ENCODE measurements at places on chromosomes 4 and X.

GRCh38 chrX:153944140-153944799 lies at the start of gene RENBP:
Gene RENBP (minus strand): TSS chrX:153944643. CDS start chrX:153944610, 33 bp downstream.
- no peak for DNase-seq

GRCh38 chr4:119648398-119648797 lies 19.8 kb upstream of the PDE5A start:
- DNase-seq: no peak

GRCh38 chr4:74715706-74716435 lies 78.5 kb downstream of the BTC start:
- no peak for DNase-seq

DNA sequence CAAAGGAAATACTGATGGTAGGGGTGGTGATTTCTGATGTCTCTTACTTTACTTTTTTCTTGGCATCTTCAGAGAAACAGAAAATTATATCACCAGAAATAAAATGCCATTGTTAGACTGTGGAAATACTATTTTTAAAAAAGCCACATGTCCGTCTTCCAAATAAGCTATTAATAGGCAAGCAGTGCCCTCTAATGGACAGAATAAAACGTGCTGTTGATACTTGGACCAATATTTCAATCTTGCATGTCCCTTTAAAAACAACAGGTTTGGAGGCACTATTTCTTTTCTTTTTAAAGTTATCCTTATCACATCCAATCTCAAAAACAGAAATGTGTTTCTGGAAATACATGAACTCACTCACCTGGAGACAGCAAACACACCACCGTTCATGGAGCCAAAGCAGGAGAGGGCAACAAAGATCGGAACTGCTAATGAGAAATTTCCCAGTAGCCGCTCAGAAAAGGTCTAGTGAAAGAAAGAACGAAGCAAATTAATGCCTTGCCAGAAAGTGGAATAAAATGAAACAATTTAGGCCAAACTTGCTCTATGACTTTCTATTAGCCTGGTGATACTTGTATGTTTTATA lies 59.2 kb downstream of the SLC7A11 start:
- peak; percentile 51 for DNase-seq

GRCh38 chr4:165630671-165631070 lies 242.4 kb upstream of the TLL1 start:
- no peak for DNase-seq

DNA sequence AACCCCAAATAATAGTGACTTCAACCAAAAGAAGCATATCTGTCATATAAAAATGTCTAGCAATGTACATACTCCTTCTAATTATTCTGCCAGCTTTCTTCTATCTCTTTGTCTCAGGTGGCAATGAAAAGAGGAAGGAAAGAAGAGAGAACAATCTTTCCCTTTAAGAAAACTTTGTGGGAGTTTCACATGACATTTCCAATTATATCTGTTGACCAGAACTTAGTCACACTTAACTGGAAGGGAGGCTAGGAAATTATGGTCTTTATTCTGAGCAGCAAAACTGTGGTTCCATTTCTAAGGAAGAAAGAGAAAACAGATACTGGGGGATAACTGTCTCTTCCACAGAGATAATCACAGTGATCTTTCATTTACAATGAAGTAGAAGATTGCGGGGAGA lies 12.9 kb upstream of the MAOA start:
- no peak for DNase-seq

GRCh38 chr4:78613522-78614321 lies 62.2 kb downstream of the ANXA3 start:
- DNase-seq: no peak

DNA sequence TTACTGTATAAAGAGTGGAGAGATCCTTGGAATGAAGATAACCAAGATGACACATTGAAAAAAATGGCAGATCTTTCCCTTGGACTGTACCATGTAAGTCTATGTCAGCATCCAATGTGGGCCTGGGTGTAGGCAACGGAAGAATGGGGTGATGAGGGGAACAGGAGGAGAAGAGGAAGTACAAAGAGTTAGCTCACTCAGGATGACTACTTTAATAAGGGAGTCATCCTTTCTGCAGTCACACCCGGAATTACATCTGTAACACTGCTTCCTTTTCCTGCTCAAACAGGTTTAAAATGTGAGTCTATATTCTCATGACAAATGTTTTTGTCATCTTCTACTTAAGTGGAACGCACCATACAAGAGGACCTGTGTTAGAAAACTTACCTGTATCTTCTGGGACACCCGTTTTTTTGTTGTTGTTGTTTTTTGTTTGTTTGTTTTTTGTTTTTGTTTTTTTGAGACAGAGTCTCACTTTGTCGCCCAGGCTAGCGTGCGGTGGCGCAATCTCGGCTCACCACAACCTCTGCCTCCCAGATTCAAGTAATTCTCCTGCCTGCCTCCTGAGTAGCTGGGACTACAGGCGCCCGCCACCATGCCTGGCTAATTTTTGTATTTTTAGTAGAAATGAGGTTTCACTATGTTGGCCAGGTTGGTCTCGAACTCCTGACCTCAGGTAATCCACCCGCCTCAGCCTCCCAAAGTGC lies 18.0 kb downstream of the HPSE start:
- DNase-seq: no peak

DNA sequence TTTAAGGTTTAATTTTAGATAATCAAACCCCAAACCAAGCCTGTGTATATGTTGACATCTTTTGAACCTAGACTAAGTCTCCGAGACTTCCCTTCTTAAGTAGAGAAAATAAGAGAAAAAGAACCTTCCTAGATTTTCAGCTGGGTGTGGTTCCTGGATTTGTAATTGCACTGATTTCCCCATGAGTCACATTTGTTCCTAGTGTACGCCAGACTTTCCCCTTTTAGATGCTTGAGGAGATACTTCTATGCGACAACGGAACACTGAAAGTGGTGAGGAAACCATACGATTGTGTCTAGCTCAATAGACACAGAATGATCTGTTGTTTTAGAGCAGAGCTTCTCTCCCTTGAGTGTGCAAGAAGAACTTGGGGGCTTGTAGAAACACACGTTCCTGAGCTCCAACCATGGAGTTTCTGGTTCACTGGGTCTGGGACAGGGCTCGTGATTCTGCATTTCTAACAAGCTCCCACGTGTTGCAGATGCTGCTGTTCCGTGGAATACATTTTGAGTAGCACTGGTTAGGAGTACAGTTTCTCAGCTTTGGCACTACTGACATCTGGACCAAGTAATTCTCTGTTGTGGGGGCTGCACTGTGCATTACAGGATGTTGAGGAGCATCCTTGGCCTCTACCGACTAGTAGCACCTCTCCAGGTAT lies 87.1 kb downstream of the AMELX start:
- DNase-seq: no peak

GRCh38 chr4:174430576-174430975 lies 91.7 kb downstream of the HPGD start:
- no peak for DNase-seq

- DNase-seq: peak; percentile 82
Observed at GRCh38 chr4:76305971-76306881, at the start of gene STBD1. Gene STBD1 (plus strand): TSS chr4:76306733. CDS start chr4:76306770, 37 bp downstream.

DNA sequence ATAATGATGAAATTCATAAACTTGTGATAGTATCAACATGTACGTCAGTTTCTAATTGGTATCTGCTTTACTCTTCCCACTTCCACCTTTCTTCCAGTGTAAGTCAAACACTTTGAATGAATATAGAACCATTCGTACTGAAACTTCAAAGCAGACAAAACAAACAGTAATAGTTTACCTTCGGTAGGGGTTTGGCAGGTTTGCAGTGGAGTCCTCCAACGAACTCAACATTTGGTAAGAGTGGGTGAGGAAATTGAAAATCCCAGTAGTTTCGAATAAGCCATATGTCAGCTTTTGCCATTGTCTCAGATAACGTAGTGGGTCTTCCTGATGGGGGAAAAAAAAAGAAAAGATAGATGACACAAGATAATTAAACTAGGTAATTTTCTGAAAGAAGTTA lies 2.2 kb downstream of the UGT2B4 start:
- DNase-seq: no peak

GRCh38 chr4:138555584-138555983 lies 313.4 kb upstream of the SLC7A11 start:
- no peak for DNase-seq

DNA sequence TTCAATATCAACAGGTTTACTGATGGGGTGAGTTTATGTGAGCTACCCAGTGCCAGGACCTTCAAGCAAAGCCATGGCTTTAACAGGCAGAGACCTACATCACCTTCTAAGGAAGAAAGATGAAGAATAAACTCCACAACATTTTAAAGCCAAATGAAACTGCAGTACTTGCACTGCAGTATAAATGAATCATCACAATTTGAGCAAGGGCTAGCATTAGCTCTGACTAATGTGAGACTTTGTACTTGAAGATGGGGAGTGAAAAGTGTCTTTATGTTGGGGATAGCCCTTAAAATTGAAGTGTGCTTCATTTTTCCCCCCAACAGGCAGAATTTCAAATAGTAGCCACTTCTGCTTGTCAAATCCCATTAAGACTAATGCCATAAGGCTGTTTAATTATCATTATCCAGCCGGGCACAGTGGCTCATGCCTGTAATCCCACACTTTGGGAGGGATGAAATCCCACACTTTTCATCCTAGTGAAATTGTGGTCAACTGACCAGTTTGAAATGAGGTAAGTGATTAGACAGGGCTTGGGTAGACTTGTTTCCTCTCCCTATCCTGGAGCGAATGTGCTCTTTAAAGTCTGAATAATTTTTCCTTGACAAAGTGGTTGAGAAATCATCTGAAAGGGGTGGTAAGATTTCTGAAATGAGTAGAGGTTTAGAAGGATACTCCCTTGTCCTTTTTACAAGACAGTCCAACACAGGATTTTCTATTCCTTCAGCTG lies 27.2 kb upstream of the GPR34 start:
- DNase-seq: no peak

GRCh38 chr4:137032222-137032621 lies 500.1 kb downstream of the PCDH18 start:
- no peak for DNase-seq

- no peak for DNase-seq
Observed at GRCh38 chr4:169293343-169294176, 22.8 kb upstream of the SH3RF1 start.

GRCh38 chrX:153556767-153557166 lies 39.3 kb downstream of the ATP2B3 start:
- DNase-seq: no peak

DNA sequence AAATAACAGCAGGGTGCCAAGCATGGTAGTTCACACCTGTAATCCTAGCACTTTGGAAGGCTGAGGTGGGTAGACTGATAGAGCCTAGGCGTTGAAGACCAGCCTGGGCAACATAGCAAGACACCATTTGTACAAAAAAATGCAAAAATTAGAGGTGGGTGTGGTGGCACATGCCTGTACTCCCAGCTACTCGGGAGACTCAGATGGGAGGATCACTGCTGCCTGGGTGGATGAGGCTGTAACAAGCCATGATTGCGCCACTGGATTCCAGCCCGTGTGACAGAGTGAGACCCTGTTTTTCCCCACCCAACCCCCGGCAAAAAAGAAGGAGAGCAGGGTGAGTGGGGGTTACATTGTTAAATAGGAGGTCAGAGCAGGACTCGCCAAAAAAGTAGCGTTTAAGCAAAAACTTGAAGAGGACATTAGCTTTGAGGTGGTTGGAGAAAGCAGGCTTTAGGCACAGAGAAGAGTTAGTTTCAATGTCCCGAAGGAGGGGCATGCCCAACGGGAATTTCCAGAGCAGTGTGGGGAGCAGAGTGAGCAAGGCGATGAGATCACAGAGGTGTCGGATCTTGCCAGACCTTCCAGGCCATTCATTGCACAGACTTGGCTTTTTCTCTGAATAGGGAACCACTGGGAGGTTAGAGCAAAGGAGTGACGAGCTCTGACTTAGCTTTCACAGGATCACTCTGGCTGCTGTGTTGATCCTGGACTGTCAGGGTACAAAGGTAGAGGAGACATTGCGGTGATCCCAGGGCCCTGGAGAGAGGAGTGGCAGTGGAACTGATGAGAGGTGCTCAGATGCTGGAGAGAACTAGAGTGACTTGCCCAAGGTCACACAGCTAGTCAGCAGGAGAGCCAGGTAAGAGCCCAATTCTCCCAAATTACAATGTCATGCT lies 70.6 kb downstream of the TRAPPC11 start:
- no peak for DNase-seq

- DNase-seq: no peak
Observed at GRCh38 chrX:40651620-40652223, 4.4 kb upstream of the CXorf38 start.

DNA sequence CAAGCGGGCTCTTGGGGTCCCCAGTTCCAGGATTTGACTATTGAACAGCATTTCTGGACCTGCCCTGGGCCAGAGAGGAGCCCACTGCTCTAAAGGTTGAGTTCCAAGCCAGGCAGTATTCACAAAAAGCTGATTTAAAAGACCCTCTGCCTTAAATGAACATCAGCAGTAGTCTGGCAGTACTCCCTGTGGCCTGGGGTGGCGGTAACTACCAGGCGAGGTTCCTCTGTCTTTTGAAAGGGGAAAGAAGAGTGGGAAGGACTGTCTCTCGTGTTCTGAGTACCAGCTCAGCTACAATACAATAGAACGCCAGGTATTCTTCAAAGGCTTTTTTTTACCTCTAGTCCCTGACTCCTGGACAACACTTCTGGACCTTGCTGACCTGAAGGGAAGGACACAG lies 456.4 kb upstream of the TEX13C start:
- DNase-seq: no peak

DNA sequence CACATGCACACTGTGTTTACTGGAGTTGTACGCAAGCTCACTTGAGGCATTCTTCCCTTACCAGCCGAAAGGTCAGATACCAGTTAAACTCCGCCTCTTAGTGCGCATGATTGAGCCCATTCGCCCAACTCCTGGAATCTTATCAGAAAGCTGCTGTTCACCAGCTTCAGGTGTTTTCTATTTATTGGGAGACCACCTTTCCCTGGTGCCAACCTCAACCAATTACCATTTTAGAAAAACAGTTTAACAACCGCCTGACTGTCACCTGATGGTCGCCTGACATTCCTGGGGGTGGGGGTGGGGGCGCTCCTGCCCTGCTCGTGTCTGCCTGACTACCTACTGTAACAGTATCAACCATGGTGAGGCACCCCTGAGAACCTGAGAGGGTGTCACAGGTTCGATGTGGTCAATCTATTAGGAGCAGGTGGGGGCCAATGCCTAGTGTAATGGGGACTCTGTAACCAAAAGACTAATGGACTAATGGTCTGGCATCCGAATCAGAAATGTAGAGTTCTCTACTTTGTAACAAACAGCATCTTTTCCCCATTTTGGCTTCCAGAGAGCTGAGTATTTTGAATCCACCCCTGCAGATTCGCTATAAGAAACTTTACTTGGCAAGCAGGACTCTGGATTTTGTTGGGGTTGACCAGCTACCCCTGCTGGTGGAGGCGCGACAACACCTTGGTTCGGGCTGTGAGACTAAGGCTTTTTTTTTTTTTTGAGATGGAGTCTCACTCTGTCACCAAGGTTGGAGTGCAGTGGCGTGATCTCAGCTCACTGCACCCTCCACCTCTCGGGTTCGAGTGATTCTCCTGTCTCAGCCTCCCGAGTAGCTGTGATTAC lies 58.2 kb upstream of the ZNF157 start:
- no peak for DNase-seq

Measured in SJSA1 (cell line).